ENCODE measurements at places on chromosomes 11 and 22.
A peak's percentile ranks its signal among the peaks of the same experiment; 100 is the strongest.

DNA sequence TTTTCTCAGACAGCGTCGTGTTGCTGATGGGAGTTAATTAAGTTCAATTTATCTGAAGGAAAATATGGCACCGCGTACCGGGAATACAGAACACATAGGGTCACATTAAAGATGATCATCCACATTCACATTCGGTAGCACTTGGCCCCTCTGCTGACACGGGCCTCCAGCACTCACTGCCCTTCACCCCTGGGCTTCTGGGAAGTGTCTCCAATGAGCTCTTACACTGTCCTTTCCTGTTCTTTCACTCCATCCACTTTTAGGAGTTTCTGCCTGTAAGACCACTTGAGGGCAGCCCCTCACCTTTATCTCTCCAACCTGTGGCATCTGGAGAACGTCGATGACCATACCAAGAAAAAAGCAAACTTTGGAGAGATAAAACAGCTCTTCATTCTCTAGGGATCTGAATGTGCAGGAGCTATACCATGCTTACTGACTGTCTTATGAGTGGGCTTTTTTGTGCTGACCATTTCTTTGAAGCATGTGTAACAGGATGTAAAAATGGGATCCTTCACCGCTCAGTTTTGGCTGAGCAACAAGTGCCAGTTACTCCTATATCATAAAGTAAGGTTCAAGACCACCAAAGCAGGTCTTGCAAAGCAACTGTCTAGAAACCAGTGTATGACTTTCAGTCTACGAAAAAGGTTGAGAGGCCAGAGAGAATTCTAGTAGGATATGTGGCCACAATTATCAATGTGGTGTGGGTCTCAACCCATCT is 1.1 kb upstream of the SERGEF start:
- DNase-seq: no peak

DNA sequence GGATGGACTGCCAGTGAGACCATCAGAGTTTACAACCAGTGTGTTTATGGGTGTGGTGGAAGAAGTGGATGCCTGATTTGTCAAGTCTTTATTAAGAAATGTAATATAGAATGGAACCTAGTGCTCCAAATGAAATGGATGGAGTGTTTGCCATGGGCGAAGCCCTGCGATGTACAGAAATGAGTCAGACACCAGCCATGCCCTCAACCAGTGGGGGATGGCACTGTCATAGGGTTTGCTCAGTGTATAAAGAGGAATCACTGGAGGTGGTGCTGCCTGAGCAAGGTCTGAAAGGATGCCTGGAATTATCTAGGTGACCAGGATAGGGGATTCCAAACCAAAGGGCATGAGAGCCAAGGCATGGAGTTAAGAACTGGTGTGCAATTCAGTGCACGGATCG is 120.9 kb upstream of the MTNR1B start:
- DNase-seq: no peak

DNA sequence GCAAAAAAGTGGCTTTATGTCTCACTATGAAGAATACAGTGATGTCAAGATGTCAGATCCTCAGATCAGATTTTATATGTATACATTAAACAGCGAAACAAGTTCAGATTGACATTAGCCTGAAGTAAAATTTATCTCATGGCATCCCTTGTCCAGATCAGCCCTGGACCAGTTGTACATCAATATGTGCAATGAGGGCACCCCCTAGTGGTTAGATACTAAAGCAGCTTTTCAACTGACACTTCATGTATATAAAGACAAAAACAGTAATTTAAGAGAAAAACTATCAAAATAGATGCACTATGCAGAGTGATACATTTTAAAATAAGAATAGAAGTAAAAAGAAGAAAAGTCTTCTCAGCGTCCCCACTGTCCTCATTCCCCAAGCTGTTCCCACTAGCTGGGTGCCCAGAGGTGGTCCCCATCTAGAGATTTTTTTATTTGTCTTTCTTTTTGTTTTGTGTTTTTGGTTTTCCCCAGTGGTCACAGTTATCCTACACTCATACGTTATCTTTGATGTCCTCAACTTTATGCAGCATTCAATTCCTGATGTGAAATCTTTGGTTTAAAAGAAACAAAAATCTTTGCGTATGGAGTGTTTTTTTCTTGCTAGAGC is 2193.4 kb upstream of the RAG2 start:
- peak; percentile 9 for DNase-seq

DNA sequence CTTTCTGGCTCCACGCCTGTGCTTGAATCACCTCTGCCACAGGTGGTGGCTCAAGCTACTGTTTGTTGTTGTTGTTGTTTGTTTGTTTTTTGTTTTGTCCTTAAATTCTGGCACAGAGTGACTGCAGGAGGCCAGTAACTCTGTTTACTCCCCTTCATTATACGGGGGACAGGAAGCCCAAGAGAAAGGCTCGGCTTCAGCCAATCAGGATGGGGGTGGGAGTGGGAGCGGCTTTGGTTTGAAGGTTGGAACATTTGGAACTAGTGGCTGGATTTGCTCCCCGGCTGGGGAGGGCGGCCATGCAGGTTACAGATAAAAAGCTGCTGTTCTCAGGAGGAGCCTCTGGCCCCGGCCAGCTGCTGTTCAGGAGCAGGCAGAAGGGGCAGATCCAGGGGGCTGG is 19.7 kb upstream of the CABP2 start:
- DNase-seq: no peak

- no peak for DNase-seq
These were observed 133.9 kb downstream of the WNT7B start for GRCh38 chr22:45843031-45843430.

GRCh38 chr22:44685384-44686056 is 16.5 kb upstream of the PRR5 start:
- peak; percentile 92 for DNase-seq

GRCh38 chr11:133827556-133827955 is 17.8 kb downstream of the SPATA19 start:
- DNase-seq: no peak

DNA sequence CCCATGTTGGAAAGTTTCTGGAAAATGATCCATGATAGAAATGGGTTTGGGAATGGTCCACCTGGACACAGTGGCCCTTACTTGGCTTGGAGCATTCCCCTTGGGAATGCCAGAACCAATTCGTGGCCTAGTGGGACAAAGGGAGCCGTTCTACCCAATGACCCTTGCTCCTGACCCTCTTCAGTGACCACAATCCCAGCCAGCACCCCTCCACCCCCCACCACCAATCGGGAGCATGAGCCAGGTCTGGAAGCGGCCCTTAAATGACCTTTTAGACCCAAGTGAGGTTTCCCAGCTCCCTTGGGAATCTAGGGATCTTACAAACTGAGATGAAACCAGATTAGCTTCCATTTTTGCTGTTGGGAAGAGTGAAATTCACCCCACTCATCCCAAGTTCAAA is 51.3 kb upstream of the CDON start:
- no peak for DNase-seq

DNA sequence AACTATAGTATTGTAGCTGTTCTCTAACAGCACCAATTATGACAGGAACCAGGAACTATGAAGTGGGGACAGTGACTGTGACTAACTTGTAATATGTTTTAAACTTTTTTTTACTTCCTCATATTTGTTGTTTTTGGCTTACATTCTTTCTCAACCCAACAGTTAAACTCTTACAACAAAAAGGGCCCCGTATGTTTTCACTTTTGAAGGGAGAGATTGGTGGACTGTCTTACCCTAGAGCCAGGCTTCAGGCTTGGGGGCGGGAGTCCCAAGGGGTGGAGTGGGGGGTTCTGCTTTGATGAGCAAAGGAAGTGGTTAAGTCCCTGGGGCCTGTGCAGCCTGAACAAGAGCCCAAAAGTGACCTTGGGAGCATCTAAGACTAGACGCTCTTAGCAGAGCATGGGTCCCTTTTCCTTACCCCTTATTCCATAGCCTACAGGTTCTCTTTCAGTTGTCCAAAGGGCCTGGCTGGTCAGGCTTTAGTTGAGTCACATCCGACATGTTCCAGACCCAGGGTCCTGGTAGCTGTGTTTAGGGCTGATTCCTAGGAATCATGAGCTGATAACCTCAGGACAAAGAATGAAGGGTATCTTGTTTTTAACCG is 38.8 kb downstream of the STIM1 start:
- DNase-seq: peak; percentile 21

GRCh38 chr11:128737704-128738103 is 43.8 kb downstream of the FLI1 start:
- DNase-seq: no peak

DNA sequence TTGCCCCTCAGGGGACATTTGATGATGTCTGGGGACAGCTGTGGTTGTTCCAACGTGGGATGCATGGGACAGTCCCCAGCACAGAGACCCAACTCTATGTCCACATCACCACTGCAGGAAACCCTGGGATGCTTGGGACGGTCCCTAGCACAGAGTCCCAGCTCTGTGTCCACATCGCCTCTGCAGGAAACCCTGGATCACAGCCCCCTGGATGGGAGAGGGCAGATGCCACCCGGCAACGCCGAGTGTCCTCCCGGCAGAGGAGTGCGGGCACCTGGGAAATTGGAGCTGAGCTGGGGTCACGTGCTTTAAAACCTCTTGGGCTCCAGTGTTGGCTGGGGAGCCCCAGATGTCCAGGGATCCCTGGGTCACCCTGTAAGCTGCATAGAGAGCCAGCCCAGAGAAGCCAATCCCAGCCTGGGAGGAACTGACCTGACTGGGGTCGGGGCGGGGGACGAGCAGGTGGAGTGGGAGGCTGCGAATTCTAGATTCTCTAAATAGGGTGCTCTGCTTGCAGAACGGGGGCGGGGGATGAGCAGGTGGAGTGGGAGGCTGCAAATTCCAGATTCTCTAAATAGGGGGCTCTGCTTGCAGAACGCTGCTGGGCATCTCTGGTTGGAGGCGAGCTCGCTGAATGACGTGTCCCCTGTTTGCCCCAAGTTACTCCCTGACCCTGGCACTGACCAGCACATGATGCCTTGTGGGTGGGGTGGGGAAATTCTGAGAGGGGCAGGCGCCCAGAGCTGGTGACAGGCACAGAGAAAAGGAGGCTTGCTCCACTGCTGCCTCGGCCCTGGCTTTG is 1197.8 kb downstream of the BRD1 start:
- DNase-seq: no peak

- DNase-seq: no peak
These were observed 43.7 kb downstream of the ALX4 start for GRCh38 chr11:44266056-44266780.

DNA sequence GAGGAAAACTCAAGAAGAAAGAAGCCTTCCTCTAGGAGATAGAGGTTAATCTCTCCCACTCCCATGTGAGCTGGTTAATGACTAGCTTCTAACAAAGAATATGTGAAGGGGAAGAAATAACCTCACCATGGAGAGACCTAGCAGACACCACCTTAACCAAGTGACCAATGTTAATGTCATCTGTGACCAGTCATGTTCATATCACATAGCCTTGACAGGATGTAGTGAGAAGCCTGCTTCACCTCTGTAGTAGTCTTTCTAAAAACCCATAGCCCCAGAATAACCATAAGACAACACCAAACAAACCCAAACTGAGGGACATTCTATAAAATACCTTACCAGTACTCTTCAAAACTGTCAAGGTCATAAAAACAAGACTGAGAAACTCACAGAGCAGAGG is 21.5 kb upstream of the POU2AF1 start:
- DNase-seq: no peak

- DNase-seq: no peak
These were observed 1140.9 kb downstream of the BRD1 start for GRCh38 chr22:48686694-48687302.

GRCh38 chr22:48745842-48746788 is 1081.6 kb downstream of the BRD1 start:
- no peak for DNase-seq

DNA sequence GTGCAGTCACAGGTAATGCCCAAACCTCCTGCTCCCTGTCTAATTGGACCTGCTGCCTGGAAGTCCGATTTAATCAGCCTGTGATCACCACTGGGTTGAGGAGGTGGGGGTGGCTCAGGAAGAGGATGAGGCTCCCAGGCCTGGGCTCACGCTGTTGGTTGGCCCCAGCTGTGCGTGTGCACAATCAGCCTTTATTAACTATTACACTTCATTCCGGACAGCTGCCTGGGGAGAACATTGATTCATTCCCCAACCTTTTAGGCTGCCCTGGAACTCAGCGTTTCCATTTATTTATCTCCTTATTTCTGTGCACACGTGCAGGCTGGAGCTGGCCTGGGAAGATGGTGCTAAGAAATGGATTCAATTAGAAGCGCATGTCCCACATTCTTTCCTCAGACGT is 123.4 kb downstream of the DSCAML1 start:
- no peak for DNase-seq

- no peak for DNase-seq
These were observed 103.1 kb downstream of the TEAD1 start for GRCh38 chr11:12777208-12777874.

GRCh38 chr11:133999355-133999754 is 42.6 kb upstream of the IGSF9B start:
- no peak for DNase-seq

DNA sequence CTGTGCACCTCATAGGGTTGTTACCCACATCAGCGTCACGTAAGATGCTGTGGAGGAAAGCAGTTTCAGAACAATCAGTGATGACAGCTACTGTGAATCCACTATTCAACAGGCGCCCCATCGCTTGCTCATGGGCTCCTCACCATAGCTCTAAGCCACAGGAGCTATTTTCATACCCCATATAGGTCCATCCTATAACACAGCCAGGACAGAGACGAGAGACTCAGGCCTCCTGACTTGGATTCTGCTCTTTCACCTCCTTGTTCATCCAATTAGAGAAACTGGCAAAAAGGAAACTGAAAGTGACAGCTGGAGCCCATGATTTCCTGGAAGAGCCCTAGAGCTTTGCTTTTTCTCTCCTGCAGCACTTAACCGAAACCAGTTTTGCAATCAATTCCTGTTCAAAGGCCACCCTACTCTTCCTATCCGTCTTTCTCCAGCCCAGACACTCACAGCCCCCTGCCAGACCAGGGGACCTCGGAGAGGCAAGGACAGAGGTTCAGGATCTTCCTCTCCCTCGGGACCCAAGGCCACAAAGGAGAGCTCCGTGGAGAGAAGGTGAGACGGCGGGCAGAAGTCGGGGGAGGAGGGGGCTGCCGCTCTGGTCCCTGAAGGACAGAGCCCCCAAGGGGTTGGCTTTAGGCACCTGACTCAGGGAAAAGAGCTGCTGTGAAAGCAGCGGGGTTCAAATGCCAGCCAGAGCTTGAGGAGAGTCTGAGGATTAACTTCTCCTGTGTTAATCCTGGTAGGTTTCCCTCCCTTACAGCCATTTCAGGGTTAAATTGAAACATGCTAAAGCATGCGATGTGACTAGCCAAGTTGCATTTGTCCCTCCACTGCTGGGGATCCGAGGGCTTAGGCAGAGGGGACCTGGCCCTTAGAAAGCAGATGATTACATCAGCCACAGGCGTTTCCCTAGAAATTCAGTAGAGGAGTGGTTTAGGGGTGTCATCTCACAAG is at the start of gene APOL6:
Gene APOL6, plus strand, starts transcription at position 381 of the 960 bp plus-strand sequence. CDS start 7,980 bp downstream, outside the sequence.
- peak; percentile 85 for DNase-seq

GRCh38 chr11:125211948-125212340 is 47.4 kb downstream of the PKNOX2 start:
- DNase-seq: no peak

- DNase-seq: no peak
These were observed 67.6 kb downstream of the BLID start for GRCh38 chr11:122048401-122048800.

GRCh38 chr11:11451501-11452005 is 98.5 kb upstream of the CSNK2A3 start:
- DNase-seq: no peak

- no peak for DNase-seq
These were observed 159.4 kb downstream of the BUD13 start for GRCh38 chr11:116613206-116613875.
